ENCODE measurements at places on chromosomes 16 and 17.

- DNase-seq = no peak
Measured at GRCh38 chr17:19727501-19728078, 11.2 kb upstream of the SLC47A2 start.

DNA sequence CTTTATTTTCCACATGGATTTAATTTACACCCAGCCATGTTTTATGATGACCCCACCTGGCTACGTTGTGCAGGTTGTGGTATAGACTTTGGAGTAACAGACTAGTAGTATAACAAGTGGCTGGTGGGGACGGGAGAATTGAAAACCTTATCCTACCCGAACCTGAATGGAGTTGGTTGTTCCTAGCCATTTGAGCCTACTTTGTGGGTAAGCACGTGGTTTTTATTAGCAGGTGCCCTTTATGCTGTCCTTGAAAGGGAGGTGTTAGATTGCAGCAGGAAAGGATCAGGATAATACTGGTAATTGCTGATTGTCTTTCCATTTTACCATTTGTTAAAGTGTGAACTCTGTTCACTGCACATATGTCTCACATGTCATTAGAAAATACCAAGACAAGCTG lies 31.9 kb upstream of the PHAF1 start:
- no peak for DNase-seq

DNA sequence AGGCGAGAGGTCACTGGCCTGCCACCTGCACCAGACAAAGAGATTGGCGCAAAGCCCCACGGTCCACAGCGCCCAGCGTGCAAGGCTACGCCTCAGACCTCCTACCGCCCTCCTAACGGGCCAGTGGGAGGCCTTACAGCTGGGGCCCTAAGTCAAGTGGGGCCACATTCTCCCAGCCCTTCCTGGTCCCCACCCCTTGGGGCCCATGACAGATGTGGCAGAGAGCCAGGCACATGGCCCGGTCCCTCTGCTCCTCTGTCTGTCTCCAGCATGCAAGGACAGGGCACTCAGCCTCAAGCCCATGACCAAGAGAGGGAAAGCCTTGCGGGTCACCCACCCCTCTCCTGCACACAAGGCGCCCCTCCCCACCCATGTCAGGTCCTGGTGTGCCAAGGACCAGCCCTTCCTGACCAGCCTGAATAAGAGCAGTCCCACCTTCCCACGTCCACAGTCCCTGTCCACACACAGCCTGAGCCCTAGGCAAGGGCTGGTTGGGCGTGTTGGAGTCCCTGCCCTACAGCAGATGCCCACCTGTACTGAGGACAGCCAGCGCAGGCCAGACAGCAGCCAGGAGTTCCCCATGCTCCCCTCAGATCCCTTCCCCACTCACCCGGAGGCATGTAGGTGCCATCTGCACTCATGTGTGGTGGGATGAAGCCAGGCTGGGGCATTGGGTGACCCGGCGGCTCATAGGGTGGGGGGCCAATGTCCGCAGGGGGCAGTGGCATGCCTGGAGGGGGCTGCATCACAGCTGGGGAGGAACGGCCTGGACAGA lies 25.3 kb downstream of the CDIP1 start:
- no peak for DNase-seq

DNA sequence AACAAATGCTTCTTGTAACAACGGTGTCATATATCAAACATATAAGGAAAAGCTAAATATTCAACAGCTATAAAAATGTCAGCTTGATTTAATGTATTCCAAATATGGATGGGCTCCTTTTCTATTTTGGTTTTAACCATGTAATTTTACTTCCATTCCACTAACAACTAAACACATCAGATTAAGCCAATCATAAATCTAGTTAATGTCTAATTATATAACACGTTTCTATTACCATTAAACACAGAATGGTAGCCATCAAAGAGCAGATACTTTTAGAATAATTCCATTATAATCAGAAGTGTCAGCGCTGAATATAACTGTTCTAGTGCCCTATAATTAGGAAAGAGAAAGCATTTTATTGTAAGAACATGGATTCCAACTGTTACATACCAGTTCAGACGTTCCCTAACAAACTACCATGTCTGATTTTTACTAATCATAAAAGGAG lies 10.0 kb downstream of the CMC2 start:
- no peak for DNase-seq

- DNase-seq = peak; percentile 99
Measured at GRCh38 chr17:752002-752619, at the start of gene GEMIN4. Gene GEMIN4, minus strand, starts transcription at chr17:752264. Its CDS starts 122 bp downstream, at chr17:752142.

- DNase-seq = no peak
Measured at GRCh38 chr16:56257666-56258342, 66.5 kb downstream of the GNAO1 start.

DNA sequence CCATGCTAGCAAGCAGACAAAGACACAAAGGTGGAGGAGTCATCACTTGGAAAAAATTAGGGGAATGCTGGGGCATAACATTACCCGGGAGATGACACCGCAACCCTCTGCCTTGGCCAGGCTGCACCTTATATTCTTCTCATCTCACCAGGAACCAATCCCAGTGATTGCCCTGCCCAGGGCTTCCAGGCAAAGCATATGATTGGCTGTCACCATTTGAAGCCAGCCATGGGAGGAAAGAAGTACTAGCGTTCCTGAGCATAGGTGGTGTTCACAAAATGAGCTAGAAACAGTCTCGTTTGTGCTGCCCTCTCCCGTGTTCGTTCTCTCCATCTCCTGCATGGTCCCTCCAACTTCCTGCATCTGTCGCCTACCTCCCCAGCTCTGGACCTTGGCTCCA lies 29.6 kb downstream of the TEKT5 start:
- no peak for DNase-seq

- DNase-seq = no peak
Measured at GRCh38 chr16:72371307-72372086, 199.5 kb upstream of the PMFBP1 start.

GRCh38 chr16:56354016-56354415 lies 71.3 kb downstream of the AMFR start:
- DNase-seq = no peak

- DNase-seq = no peak
Measured at GRCh38 chr17:39365242-39365641, 36.2 kb downstream of the FBXL20 start.

DNA sequence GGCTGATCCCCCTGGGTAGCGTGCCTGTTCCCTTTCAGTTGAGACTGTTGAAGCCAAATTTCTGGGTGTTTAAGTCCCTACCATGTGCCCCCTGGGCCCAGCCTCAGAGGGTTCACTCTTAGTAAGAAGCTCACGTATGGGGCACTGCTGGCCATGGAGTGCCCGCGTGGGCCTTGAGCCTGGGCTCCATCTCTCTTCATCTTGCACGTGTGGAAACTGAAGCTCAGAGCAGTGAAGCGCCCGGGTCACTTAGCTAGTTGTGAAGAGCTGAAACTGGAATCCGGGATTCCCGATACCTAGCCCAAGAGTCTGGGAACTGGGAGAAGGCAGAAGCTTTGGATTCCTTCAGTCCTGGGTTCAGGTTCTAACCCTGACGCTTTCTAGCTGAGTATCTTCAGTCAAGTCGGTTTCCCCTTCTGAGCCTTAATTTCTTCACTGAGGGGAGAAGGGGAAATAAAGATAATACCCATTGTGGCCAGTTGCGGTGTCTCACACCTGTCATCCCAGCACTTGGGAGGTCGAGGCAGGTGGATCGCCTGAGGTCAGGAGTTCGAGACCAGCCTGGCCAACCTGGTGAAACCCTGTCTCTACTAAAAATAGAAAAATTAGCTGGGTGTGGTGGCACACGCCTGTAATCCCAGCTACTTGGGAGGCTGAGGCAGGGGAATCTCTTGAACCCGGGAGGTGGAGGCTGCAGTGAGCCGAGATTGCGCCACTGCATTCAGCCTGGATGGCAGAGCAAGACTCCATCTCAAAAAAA lies 103.9 kb downstream of the OR1D5 start:
- peak; percentile 45 for DNase-seq

- no peak for DNase-seq
Measured at GRCh38 chr17:302300-302698, 50.3 kb downstream of the RPH3AL start.

Measured in activated effector memory CD4-positive, alpha-beta T cell treated with anti-CD3 and anti-CD28 coated beads, Interleukin-2, amount 50 U/mL, for 16 hours (primary cell).